ENCODE measurements at places on chromosomes 5 and 9. TPM values are rescaled to one million over a fixed set of nuclear protein-coding genes. Genes with fewer than 3 reads are reported as not detected.

- no peak for DNase-seq
These were observed 154.2 kb upstream of the TNPO1 start for GRCh38 chr5:72662305-72662704.

DNA sequence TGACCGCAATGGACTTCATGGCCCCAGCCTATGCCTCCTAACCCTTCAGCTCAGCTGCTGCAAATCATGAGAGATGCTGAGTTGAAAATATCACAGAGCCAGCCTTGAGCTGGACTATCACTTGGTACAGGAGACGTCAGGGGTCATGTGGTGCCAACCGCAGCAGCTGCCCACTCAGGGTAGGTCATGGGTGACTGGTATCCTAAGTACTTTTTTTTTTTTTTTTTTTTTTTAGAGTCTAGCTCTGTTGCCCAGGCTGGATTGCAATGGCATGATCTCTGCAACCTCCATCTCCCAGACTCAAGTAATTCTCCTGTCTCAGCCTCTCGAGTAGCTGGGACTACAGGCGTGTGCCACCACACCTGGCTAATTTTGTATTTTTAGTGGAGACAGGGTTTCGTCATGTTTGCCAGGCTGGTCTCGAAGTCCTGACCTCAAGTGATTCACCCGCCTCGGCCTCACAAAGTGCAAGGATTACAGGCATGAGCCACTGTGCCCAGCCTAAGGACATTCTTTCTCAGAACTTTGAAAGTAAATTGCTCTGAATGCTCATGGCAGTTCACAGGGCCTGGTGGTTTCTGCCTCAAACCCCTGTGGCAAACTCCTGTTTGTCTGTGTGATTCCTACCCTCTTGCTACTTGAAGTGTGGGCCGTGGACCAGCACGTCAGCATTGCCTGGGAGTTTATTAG is 21.3 kb downstream of the WWC1 start:
- no peak for DNase-seq

DNA sequence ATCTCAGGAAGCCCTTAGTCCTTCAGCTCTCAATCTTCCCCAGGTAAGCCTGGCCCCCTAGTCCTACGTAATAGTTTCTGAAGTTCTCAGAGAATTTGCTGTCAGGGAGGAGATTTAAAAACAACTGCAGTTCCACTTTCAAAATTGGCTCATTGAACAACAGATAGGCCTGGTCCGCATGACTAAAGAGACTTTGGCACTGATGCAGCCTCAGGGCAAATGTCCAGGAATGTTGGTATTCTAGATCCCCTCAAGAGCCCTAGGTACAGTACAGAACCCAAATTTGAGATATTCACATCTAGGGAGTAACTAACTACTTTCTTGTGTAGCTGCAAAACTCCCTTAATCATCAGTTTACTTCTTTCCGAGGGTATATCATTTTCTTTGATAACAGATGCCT is 162.8 kb downstream of the GABRG2 start:
- DNase-seq, result peak; percentile 42

- DNase-seq, result no peak
These were observed 128.4 kb downstream of the ANXA1 start for GRCh38 chr9:73280113-73280512.

DNA sequence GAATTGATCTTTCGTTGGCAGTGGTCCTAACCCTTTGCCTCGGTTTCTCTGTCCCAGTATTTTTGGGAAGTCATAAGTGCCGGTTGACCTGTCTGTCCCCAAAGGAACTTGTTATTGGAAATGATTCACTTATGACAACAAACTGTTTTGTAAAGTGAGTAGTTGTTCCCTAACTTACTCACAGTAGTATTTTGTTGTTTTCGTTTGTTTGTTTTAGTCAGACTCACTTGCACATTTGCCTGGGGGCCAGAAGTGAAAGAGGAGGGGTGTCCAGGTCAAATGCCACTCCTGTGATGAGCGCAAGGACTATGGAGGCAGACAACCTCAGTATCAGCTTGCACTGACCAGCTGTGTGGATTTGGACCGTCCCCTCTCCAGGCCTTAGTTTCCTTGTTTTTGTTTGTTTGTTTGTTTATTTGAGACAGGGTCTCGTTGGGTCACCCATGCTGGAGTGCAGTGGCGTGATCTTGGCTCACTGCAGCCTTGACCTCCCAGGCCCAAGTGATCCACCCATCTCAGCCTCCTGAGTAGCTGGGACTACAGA is 47.3 kb downstream of the ANKRD55 start:
- DNase-seq, result no peak

- DNase-seq, result no peak
These were observed 112.1 kb upstream of the IL6ST start for GRCh38 chr5:56106837-56107236.

- no peak for DNase-seq
These were observed 45.1 kb upstream of the ROR2 start for GRCh38 chr9:91995000-91995655.

- DNase-seq, result no peak
These were observed 57.9 kb downstream of the CSNK1A1 start for GRCh38 chr5:149493316-149493715.

DNA sequence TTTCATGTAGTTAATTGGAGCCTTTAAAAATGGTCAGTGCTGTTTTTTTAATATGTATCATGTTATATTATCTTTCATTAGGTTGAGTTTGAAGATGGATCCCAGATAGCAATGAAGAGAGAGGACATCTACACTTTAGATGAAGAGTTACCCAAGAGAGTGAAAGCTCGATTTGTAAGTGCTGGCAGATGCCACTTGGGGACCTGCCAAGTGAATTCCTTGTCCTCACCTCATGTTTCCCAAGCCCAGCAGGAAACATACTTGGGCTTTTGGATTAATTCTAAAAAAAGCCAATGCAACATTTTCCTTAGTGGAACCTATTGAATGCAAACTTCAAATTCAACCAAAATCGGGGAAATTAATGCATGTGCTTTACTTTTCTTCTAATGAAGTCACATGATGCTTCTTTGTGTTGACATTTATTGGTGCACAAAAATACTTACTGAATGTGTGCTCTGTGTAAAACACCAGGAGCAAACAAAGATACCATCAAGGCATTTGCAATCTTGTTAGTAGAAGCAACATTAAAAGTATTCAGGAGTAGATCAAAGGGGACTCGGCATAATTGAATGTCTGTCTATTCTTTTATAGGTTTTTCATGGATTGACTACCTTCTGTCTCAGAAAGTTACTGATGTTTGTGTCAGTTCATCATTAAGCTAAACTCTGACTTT is 412.1 kb downstream of the KDM4C start:
- no peak for DNase-seq

GRCh38 chr5:152688561-152689249 is 283.6 kb upstream of the NMUR2 start:
- DNase-seq, result no peak

DNA sequence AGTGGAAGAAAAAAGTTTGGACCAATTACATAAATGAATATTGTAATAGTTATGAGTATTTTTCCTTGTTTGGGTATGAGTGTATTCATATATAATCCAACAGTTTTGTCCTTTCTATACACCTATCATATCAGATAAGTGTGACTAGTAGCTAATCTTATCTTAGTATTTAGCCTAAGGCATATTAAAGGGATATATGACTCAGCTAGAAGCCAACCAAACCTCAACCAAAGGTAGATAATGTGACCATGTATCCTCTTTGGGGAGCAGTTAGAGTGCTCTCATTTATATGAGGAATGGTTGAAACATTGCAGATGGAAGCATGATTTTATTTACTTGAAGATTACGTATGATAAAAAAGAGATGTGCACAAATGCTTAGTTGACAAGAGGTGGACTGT is 370.0 kb upstream of the CTNND2 start:
- DNase-seq, result no peak

DNA sequence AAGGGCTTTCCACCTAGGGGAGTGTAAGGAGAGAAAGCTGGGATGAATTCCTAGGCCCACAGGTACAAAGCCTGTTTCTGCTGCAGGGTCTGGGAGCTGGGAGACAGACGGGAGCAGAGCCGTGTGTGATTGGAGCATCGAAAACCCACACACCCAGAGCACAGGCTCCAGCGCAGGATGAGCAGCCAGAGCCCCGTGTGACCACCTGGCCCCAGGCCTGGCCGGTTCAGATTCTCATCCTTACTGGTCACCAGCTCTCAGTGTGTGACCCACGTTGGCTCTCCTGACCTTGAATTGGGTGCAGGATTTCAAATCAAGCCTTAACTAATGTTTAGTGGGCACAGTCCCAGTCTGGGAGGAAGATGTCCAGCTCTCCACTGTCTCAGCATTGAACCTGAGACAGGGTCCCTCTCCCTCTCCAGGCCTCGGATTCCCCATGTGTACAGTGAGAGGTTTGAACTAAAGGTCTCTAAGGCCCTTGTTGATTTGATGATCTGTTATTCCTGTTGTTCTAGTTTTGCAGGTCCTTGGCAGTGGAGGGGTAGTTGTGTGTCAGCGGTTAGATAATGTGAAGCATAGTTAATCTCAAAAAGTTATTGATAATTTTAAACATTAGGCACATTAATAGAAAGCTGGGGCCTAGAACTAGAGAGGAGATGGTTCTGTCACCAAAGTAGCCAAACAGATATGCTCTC is 50.1 kb downstream of the PPARGC1B start:
- peak; percentile 45 for DNase-seq

MYOZ3 gene
- 4.0 TPM for total RNA-seq

CTNND2 gene
- total RNA-seq, result 2.6 TPM

TSLP gene
- total RNA-seq, result 2.3 TPM

ANKRD34B gene
- not detected for total RNA-seq

TTC16 gene
- total RNA-seq, result 0.14 TPM

Measured in right cardiac atrium (tissue), 5 donors.